ENCODE measurements at places on chromosomes 4 and X.

GRCh38 chrX:113804819-113805218 is 779.1 kb upstream of the HTR2C start:
- no peak for DNase-seq

DNA sequence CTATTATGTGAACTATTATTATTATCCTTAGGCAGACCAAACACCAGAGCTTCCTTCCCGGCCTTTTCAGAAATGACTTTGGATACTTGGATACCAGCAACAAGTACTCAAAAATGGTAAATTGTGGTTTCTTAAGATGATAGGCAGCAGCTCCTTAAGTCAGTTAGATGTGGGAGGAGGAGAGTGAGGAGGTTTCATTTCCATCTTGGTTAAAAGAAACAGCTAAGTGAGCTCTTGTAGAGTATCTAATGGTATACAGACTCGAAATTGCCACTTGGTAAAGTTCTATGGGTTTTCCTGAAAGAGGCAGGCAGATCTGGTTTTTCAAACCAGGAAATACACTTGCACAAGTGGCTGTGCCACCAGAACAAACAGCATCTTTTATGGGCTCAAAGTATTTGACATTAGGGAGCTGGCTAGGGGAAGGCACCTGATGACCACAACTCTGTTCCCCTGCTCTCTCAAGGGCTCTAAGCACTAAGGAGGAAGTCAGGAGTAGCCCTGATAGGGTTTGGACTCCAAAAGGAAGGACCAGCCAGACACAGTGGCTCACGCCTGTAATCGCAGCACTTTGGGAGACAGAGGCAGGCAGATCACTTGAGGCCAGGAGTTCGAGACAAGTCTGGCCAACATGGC is 130.9 kb downstream of the TMEM164 start:
- no peak for DNase-seq

GRCh38 chr4:173508386-173509035 is 21.5 kb downstream of the HAND2 start:
- no peak for DNase-seq

GRCh38 chrX:21616386-21616785 is 41.7 kb downstream of the KLHL34 start:
- no peak for DNase-seq

DNA sequence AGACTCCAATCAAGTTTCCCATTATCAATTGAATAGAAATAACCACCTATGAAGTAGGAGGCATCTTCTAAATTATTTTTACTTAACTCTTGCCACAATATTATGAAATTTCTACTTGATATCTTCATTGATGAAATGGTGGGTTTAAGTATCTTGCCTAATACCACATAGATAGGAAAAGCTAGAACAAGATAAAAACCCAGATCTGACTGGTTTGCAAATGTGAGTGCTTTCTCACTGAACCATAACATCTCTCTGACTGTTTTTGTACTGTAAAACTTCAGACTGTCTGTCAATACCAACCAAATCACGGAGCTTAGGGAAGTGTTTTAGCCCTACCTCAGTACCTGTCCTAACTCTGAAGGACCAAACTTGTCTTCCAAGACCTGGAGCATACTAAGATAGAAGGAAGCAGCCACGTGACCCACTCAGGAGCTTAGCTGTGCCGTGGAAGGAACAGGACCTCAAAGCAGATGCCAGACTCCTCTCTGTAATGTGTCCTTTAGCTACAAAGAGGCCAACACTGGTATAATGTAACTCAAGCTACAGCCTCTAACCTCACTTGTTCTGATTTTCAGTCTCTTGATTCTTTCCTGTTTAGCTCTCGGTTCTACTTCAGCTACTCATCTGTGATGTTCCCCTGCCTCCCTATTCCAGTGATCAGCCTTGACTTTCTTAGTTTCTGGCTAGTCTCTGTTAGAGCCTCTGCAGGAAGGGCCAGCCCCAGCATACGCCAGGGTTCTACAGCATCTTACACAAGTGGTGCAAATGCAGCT is 84.4 kb downstream of the LRP2BP start:
- no peak for DNase-seq

- DNase-seq, result no peak
Measured at GRCh38 chr4:15873117-15873516, 65.4 kb downstream of the FGFBP1 start.

- no peak for DNase-seq
Measured at GRCh38 chrX:150849996-150850720, 48.3 kb downstream of the CD99L2 start.

GRCh38 chr4:21656832-21657231 is 291.7 kb downstream of the KCNIP4 start:
- DNase-seq, result no peak

DNA sequence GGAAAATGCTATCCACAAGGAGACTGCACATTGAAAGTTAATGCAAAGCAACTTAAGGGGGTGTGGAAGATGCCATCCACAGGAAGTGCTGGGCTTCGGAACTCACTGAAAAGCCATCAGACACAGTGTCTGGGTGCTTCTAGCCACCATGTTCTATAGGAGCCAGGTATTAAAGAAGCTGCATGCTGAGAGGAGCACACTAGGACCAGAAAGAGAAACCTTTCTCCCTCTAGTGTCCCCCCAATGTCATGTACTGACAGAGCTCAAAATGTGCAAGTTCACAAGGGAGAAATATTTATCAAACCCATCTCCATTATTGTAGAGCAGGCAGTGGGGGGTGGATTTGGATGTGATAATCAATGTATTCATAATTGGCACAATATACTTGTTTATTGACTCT is 510.9 kb downstream of the GRID2 start:
- no peak for DNase-seq

DNA sequence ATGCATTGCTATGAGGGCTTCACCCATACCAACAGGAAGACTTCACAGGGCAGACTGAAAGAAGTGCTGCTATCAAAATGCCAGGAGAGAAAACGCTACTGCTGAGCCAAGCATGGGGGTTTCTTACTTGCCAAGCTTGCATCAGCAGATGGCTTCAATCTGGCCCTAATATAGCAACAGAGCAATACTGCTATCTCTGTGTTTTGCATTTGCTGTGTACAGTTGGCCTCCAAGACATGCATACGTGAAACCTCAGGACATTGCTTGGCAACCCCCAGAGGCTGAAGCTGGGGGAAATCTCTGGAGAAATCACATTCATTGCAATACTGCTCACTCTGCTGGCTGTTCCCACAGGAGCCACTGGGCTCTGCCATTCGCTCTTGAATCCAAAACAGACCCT is 127.2 kb upstream of the GPC4 start:
- no peak for DNase-seq

DNA sequence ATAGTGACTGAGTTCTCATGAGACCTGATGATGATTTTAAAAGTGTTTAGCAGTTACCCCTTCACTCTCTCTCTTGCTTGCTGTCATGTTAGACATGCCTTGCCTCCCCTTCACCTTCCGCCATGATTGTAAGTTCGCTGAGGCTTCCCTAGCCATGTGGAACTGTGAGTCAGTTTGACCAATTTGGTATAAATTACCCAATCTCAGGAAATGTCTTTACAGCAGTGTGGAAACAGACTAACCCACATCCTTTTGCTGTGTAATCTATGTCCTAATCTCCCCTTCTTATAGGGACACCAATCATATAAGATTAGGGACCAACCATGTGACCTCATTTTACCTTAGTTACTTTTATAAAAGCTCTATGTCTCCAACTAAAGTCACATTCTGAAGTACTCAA is 677.8 kb downstream of the ADGRL3 start:
- no peak for DNase-seq

DNA sequence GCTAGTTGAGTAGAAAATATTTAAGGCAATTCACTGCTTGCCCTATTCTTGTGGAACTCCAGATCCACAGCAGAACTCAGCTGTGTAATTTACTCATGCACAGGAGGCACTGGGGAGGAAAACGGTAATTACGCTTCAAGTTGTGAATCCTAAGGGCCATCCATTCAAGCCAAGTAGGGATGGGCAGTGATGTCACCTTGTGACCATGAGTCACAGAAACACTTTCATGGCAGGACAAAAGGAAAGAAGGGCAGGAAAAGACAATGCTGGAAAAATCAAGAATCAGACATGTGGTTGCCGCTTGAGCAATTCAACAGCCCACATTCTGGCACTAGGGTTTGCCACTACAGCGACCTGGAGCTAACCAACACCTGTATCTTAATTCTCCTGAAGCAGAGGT is 1.4 kb downstream of the PAQR3 start:
- no peak for DNase-seq

DNA sequence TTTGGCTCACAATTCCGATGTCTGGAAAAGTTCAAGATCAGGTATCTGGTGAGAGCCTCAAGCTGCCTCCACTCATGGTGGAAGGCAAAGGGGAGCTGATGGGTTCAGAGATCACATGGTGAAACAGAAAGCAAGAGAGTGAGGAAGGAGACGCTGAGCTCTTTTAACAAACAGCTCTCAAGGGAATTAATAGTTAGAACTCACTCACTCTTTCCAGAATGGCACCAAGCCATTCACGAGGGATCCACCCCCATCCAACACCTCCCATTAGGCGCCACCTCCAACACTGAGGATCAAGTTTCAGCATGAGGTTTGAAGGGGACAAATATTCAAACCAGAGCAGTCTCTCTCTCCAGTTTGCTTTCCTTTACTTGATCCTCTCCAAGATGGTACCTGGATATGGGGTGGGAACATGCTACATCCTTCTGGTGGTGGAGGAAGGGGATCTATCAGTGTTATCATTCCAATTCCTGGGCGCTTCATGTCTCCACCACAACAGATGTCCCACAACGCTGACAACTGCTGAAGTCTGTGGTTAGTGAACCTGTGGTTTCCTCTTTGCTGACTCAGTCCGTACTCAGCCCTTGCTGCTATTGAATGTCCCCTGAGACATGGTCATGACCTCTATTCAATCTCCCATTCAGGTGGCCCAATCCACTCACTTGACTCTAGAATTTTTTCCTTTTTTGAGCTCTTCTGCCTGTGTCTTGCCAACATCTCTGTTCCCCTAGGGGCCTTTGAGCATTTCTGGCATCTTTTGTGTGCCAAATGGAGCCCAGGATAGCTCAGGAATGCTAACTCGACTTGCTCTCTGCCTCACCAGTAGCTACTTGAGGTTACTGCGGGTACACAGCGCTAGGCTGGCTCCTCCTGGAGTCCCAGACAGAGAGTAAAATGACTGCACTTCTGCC is 395.2 kb downstream of the MID1IP1 start:
- no peak for DNase-seq

- DNase-seq, result no peak
Measured at GRCh38 chrX:65587616-65588526, 53.3 kb upstream of the LAS1L start.

GRCh38 chrX:7054219-7055216 is 93.0 kb upstream of the STS start:
- DNase-seq, result no peak

GRCh38 chr4:3233391-3234071 is 15.4 kb upstream of the MSANTD1 start:
- no peak for DNase-seq

- DNase-seq, result no peak
Measured at GRCh38 chr4:113420938-113421337, 340.6 kb downstream of the CAMK2D start.

- DNase-seq, result no peak
Measured at GRCh38 chrX:88244066-88244465, 503.0 kb upstream of the CPXCR1 start.

GRCh38 chr4:15925830-15926229 is 12.7 kb downstream of the FGFBP1 start:
- no peak for DNase-seq

- no peak for DNase-seq
Measured at GRCh38 chr4:130808492-130808891, 1712.5 kb downstream of the C4orf33 start.

GRCh38 chr4:70518716-70519115 is 347 bp downstream of the AMTN start:
- no peak for DNase-seq

- DNase-seq, result no peak
Measured at GRCh38 chr4:108693819-108694218, 43.4 kb downstream of the OSTC start.
